Cardiac fibroblast (primary cell): ENCODE measurements at places on chromosomes 4 and X.

- peak; percentile 7 for DNase-seq
Observed at GRCh38 chr4:41454423-41454822, 83.5 kb upstream of the LIMCH1 start.

GRCh38 chr4:94290245-94290644 lies 52.4 kb downstream of the HPGDS start:
- DNase-seq: no peak

- peak; percentile 1 for DNase-seq
Observed at GRCh38 chr4:22338796-22339195, 177.1 kb downstream of the ADGRA3 start.

DNA sequence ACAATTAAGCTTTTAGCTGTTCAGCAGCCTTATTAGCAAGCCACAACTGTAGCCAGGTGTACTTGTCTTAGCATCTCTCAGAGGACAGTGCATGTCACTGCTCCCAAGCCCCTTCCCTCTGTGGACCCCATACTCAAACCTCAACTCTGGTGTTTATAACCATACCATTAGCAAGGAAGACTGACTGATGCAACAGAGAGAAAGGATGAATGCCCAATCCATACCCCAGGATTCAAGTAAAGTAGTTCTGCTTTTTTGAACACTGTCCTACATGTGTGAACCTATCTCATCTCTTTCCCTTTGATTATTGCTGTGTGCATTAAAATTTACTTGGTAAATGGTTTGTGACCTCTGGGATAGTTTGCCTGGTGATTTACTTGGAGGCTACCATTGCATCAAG lies 22.8 kb upstream of the CYBB start:
- DNase-seq: no peak

GRCh38 chrX:15908603-15909290 lies 54.1 kb upstream of the AP1S2 start:
- peak; percentile 7 for DNase-seq

- DNase-seq: peak; percentile 18
Observed at GRCh38 chr4:8156617-8157016, 2.0 kb downstream of the ABLIM2 start.

- DNase-seq: peak; percentile 42
Observed at GRCh38 chr4:145099653-145100052, 1.5 kb downstream of the ABCE1 start.

DNA sequence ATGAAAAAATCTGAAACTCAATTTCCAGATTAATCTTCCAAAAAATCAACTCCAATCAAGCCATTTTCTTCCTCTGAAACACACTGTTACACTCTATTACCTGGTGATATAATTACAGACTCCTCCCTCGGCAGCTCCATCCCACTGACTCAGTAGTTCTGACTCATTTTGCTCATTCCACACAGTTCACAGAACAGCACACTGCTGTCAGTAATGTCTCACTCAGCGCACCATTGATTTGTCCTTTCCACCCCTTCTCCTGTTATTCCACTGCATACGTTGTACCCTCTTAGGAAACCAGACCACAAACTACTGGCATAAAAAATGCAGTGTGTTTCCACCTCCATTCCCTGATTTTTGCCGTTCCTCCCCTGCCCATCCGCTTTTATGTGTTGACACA lies 212.7 kb downstream of the SLIT2 start:
- DNase-seq: peak; percentile 36

GRCh38 chr4:99652596-99653436 lies 4.8 kb downstream of the C4orf54 start:
- no peak for DNase-seq

- DNase-seq: no peak
Observed at GRCh38 chr4:70538869-70539268, 20.5 kb downstream of the AMTN start.
